T-helper 22 cell (primary cell): ENCODE measurements at places on chromosomes 3 and 15.
A peak's percentile ranks its signal among the peaks of the same experiment; 100 is the strongest.

DNA sequence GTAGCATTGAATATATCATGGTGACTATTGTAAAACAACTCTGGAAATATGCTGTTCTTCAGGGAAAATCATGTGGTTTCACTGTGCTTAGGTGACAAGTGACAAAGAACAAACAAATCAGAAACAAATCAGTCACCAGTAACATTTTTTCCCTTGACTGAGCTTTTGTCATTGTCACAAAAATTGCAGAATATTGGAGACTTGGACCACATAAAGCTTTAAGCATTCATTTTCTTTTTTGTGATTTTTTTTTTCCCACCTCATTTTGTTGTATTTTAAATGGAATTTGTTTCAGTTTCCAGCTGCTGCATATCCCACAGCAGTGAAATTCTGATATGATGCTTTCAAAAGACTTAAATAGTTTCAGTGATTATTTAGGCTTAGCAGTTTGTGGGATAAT is 1088.4 kb downstream of the OTOL1 start:
- no peak for DNase-seq

GRCh38 chr15:48945386-48945785 is 18.3 kb downstream of the SHC4 start:
- no peak for DNase-seq

DNA sequence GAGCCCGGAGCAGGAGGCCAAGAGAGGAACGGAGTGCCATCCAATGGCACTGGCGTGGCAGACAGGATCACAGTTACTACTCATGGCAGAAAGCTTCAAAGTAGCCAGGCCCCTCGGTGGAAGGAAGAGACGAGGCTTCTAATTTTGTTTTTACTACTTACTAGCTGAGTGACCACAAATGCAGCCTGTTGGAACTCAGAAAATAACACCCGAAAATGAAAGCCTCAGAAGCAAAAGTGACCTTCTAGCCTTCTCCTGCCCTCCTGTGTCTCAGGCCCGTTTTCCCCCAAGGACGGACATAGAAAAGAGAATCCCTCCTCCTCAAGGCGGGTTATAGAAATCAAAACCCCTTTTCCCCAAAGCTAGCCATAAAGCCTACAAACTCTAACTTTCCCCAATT is 9.9 kb upstream of the STRA6 start:
- DNase-seq, result no peak

GRCh38 chr3:45940781-45941365 is 2.4 kb upstream of the CXCR6 start:
- DNase-seq, result no peak

DNA sequence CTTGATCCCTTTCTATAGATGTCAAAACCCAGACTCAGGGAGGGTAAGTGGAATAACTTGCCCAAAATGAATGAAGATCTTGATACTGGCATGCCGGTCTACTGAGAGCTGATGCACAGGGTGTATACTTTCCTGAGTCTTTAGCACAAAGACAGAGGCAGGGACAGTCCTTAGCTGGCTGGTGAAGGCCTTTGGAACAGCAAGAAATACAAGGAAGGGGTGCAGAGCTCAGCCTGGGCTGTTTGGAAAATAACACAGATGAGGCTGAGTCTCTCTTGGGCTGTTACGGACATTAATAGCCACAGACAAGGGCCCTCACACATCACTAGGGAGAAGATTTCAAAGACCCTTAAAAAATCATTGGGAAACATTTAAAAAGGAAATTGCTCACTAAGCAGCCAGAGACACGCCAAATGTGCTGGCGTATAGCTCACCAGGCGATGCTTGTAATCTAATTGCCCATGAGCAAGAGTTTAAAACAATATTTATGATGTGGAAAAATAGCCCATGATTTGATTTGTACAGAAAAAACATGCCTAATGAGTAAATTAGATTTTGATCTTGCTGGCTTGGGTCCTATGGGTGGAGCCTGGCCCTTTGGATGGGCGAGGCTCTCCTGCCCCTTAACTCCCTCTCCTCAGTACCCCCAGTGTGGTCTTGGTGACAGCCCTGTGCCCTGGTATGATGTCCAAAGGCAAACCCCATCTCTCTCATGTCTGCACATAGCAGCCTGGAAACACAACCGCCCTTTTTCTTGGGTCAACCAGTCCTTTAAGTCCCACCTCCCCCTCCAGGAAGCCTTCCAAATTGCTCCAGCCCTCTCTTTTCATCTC is 81.8 kb upstream of the MRPS22 start:
- no peak for DNase-seq

- DNase-seq, result no peak
Observed at GRCh38 chr15:58036579-58036978, 28.9 kb downstream of the ALDH1A2 start.

DNA sequence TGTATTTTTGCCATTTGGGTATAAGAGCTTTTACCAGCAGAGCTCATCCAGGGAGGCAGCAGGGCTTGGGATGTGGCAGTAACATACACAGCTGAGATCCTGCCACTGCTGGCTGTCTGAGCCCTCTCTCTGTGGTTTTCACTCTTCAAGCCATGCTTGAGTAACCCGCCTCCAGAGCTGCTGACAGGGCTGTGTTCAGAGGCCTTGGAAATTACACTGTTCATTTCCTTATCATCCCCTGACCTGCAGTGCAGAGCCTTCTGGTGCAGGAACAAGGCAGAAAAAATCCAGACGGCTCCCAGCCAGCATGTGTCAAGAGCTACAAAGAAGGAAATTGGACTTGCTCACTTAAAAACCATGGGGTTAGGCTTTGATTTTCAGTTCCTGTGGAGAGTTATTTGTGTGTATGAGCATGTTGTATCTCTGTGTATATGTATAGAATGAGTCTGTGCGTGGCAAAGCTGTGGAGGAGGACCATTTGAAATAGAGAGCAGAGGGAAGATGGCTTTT is 47.0 kb downstream of the ZNF609 start:
- no peak for DNase-seq

GRCh38 chr3:167892205-167892604 is 156.7 kb downstream of the SERPINI1 start:
- no peak for DNase-seq

DNA sequence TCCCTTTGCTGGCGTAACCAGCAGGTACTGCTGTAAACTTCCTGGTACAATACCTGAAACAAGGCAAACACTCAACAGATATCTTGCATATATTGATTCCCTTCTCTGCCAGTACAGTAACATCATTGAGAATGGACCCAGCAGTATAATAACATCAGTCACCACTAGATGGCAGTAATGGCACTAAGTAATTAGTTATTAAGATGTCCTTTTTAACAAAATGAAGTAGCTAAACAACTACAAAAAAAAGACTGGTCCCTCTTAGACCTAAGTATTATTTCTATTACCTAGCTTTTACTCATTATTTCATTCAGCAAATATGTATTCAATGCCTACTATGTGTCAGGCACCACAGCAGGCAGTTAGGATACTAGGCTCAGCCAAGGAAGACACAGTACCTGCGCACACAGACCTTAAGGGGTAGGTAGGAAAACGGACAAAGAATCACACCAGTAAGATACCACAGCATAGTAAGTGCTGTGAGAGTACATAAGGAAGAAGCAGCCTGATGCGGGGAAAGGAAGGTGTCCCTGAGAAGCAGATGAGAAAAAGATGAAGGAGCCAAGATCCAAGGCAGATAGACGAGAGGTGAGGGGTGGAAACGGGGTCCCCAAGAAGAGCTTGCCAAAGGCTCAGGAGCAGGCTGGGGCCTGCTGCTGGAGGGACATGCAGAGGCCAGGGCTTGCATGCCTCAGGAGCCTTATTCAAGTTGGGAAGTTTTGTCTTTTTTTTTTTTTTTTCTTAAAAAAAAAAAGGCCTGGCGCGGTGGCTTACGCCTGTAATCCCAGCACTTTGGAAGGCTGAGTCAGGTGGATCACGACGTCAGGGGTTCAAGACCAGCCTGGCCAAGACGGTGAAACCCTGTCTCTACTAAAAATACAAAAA is 102.7 kb upstream of the CHD2 start:
- no peak for DNase-seq

DNA sequence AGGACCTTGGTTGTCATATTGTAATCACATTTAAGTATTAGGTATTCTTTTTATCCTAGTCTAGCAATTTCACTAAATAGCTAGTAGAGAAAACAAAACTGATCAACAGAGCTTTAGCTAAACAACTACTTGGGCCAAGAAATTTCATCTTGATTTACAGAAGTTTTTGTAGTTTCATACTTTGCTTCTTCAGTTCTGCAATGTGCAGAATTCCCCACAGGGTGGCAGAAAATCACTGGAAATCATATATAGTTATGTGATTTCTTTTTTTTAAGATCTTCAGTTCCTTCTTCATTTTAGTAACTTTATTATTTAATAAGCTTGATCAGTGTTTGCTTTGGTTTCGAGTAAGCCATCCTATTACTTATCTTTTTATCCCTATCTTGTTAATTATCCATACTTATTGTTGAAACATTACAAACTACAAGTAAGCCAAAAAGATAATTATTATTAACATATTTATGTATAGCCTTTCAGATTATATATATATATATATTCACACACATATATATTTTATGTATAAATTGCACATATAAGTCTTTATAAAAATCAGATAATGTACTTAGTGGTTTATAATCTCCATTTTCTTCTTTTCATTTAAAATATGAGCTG is 2.2 kb upstream of the BNIP2 start:
- no peak for DNase-seq

DNA sequence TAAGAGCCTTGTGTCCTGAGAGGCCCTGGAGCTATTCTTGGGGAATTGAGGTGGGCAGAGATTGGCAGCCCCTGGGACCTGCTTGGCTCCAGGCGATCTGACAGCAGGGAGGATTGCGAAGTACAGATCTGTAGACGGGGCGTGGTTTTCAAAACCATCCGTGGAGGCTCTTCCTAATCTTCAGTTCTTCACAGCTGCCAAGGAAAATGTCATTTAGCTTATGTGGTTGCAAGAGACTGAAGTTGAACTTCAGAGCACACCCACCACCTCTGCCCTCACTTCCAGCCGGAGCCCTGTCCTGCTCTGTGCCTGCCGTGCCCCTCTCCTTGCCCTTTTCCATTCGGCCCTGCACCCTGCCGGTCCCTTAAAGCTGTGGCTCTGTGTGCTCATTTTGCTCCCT is 12.9 kb downstream of the NISCH start:
- DNase-seq, result no peak

GRCh38 chr3:99541181-99541580 is 97.2 kb upstream of the COL8A1 start:
- DNase-seq, result no peak

GRCh38 chr3:182248349-182248880 is 536.7 kb downstream of the SOX2 start:
- DNase-seq, result no peak

DNA sequence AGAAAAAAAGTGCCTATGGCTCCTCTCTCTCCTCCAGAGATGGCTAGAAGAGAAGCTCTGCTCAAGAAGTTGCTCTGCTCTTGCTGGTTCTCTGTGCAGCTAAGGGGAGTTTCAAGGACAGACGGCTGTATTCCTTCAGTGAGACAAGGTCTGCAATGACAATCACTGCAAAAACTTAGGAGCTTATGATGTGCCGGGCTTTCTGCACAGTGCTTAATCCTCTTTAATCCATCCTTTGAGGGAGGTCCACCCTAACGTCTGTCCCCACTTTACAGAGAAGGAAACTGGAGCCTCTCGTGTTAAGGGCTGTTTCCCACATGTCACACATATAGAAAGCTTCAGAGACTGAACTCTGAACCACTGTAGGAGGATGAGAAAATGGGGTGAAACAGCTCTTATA is 260.6 kb downstream of the MEX3B start:
- DNase-seq, result no peak

GRCh38 chr15:51861557-51862359 is 32.3 kb downstream of the TMOD3 start:
- DNase-seq, result peak; percentile 67

GRCh38 chr3:157810924-157811718 is 295.1 kb downstream of the SHOX2 start:
- no peak for DNase-seq

GRCh38 chr15:48190932-48191573 is 412 bp upstream of the CTXN2 start:
- DNase-seq, result no peak

GRCh38 chr15:63059573-63060216 is 17.1 kb downstream of the TPM1 start:
- DNase-seq, result no peak

DNA sequence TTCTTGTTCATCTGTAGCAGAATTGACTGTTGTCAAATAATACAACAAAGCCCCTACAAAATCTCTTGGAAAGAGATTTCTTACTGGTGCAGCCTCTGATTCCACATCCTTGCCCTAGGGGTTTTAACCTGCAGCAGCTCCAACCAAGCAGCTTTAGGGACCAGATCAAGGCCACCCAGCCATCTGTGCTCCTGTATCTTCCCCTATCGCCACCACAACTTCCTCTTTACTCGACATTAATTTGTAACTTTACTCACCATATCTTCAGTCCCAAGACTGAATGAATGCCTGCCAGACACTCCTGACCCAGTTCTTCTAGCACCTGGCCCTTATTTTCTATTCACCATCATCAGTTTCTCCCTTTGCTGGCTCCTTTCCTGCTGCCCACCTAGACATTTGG is 156.6 kb upstream of the IL12A start:
- DNase-seq, result no peak

DNA sequence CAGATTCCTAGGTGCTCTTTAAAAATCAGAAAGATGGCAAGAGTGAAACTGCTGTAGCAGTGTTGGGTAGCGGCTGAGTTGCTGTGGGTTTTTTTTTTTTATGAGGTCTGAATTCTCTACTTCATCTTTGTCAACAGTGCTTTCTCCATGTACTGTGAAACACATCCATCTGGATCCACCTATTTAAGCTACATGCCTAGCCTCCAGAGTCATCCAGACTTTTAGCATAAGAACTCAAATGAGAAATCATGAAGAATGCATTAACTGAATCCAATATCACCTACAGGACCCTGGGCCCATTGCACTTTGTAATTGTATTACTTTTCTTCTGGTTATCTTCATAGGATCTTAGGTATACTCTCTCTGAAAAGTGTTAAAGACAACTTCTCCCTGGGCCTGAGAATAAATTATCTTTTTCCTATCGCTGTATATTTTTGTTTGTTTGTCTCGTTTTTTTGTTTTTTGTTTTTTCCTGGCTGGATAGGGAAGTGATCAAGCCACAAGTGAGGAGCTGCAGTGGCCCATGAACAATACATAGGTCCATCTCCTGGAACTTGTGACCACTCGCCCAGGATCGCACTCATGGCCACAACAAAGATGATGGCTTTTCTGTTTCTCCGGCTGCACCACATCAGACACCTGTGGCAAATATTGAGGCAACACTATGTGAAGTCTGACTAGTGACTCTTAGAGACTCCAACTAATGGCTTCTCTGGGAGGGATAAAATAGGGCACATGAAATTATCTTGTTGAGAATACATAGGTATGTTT is 609.9 kb upstream of the AGTR1 start:
- DNase-seq, result no peak

DNA sequence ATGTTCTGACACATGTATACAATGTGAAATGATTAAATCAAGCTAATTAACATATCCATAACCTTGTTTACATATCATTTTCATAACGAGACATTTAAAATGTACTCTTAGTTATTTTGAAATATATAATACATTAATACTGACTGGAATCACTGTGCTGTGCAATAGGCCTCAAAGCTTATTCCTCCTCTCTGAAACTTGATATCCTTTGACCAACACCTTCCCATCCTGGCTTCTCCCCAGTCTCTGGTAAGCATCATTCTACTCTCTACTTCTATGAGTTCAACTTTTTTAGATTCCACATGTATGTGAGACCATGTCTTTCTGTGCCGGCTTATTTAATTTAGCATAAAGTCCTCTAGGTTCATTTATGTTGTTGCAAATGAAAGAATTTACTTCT is 47.1 kb upstream of the IL20RB start:
- no peak for DNase-seq
